ENCODE measurements at places on chromosomes 6 and 20.
A peak's percentile ranks its signal among the peaks of the same experiment; 100 is the strongest.

DNA sequence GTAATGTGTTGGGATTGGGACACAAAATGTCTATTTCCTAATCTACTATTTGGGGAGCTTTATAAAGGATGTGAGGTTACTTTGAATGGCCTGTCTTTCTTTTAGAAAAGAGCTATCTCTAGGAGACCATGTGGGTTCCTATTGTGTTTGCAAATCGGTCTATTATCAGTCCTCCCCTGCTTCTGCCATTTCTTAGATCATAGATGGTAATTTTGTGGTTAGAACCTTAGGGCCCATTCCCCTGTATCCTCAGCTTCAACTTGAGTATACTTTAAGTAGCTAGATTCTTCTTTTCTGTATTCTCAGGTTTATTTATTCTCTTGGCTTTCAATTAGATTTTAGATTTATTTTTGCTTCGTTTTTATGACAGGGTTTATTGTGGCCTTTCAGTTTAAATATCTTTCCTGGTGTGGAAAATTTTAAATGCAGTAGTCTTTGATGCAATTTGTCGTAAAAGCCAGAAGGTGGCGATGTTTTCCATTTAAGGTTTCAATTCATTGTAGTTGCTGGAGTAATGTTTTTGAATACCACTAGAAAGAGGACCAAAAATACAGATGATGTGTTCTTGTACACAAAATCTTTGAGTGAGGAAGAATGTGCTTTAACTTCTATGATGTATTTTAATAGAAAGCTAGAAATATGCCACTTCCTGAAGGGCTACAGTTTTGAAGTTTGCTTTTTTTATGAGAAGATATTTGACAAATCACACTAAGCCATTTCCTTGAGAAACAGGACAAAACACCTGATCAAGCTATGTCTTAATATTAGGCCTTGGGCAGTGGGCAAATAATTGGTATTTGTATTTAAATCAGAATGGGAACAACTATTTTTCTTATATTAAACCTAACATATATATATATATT lies 20.3 kb downstream of the TBPL1 start:
- DNase-seq: no peak

DNA sequence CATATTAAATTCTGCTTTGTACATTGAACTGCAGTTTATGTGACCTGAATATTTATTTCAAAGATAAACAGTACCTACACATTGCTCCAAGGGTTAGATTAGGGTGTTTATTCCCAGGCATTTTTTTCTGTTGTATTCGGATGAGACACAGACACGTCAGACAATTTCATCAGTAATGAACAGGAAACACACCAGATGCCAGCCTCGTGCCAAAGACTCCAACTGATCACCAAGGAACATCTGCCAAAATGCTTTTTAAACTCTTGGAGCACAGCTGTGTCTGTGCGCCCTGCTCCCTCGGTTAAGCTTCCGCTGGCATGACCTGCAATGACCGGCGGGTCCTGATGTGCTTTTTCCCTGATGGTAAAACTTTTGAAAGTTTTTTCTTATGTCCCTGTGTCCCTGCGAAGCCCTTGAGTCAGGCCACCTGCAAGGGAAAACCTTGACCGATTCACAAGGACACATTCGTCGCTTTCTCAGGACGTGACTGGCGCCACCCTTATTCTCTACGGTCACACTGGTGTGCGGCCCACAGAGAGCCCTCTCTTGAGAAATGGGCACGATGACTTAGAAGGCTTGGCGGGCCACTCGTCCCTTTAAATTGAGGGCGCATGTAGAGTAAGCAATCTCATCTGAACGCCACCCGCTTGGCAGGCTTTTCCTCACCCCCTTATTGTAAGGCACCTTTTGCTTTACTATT lies 173.9 kb downstream of the QKI start:
- no peak for DNase-seq

DNA sequence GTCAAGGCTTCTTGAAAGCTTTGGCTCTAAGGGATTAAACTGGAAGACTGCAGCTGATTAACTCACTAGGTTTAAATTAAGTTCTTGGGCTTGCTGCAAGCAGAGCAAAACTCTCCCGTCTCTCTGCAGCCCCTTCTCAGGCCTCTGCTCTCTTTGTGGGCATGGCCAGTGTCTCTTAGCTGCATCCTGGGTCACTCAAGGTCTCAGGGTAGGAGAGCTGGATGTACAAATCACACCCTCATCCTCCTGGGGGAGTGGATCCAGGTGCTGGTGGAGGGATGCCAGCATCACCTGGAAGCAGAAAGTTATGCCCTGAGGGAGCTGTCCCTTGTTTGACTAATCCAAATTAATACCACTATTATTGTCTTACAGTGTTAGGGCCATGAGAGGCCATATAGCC lies 35.8 kb downstream of the GCM1 start:
- no peak for DNase-seq

- no peak for DNase-seq
Observed at GRCh38 chr20:20195021-20195705, 142.8 kb downstream of the CFAP61 start.

- DNase-seq: no peak
Observed at GRCh38 chr6:112330879-112331265, 16.3 kb upstream of the RFPL4B start.

- DNase-seq: peak; percentile 2
Observed at GRCh38 chr20:41956338-41957074, 338.3 kb upstream of the CHD6 start.

DNA sequence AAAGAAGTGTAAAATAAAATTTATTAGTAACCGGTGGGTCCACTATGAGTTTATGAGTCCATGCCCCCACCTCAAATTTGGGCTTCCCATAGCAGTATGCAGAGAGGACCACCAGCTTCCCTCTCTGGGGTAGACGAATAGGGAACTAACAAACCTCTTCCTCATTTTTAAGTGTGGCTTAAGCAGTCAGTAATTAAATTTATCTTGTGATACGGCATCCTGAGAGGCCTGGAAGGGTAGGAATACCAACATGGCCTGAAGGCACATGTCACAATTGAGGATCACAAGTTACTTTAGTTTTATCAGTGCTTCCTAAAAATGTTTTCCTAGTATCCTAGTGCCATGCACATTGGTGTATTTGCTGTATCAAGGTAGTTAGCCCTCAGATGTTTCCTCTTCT lies 239.9 kb downstream of the HIVEP2 start:
- DNase-seq: no peak

- no peak for DNase-seq
Observed at GRCh38 chr6:44004136-44004535, 123.1 kb downstream of the MRPL14 start.

GRCh38 chr20:12113468-12114371 lies 196.0 kb downstream of the BTBD3 start:
- DNase-seq: no peak

DNA sequence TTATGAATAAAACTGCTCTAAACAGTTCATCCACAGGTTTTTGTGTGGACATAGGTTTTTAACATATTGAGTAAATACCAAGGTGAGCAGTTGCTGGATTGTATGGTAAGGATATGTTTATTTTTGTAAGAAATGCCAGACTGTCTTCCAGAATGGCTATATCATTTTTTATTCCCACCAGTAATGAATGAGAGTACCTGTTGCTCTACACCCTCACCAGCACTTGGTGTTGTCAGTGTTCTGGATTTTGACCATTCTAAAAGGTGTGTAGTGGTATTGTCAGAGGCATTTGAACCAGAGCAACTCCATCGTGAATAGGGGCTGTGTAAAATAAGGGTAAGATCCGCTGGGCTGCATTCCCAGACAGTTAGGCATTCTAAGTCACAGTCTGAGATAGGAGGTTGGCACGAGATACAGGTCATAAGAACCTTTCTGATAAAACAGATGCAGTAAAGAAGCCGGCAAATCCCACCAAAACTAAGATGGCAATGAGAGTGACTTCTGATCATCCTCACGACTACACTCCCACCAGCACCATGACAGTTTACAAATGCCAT lies 12.9 kb upstream of the NT5E start:
- no peak for DNase-seq

GRCh38 chr6:131936156-131936555 lies 15.0 kb downstream of the CCN2 start:
- no peak for DNase-seq

Measured in activated CD4-positive, alpha-beta T cell treated with anti-CD3 and anti-CD28 coated beads for 48 hours (primary cell).